Neural crest cell (in vitro differentiated cells): ENCODE measurements at places on chromosomes 5 and 9.

- no peak for DNase-seq
These were observed 42.7 kb downstream of the SH3PXD2B start for GRCh38 chr5:172411484-172412072.

- DNase-seq: no peak
These were observed 56.9 kb upstream of the GGTA1 start for GRCh38 chr9:121556580-121556979.

DNA sequence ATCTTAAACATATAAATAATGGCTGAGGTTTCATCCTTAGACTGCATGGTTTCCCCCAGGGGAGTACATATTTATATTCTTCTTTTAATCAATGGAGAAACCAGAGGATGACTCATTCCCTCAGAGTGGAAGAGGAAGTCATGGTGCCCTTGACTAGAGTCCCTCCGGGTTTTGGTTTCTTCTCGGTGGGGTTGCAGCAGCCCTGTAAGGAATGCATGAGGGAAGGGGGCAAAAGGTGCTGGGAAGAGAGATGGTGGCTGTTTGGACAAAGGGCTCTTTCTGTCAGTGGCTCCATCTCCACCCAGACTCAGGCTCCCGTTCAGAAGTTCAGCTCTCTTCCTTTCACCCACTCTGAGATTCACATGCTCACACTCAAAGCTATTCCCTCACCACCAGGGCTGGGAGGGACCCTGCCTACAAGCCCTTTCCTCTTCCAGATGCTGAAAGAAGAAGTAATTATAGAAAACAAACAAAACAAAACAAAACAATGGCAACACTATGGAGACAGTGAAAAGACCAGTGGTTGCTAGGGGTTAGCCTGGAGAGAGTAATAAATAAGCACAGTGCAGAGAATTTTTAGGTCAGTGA, 129.8 kb upstream of the IL12B start:
- DNase-seq: no peak

- no peak for DNase-seq
These were observed 20.0 kb downstream of the ANKRD33B start for GRCh38 chr5:10583663-10584572.

GRCh38 chr5:14581891-14582796, 552 bp downstream of the OTULINL start:
- DNase-seq: peak; percentile 38

- DNase-seq: no peak
These were observed 852.7 kb upstream of the DMAC1 start for GRCh38 chr9:8652255-8652654.

- no peak for DNase-seq
These were observed 116.6 kb upstream of the BNC2 start for GRCh38 chr9:16987026-16987425.

GRCh38 chr5:148697180-148697808, 43.0 kb upstream of the HTR4 start:
- no peak for DNase-seq

- DNase-seq: no peak
These were observed 45.6 kb downstream of the CNTRL start for GRCh38 chr9:121120386-121120785.

GRCh38 chr5:154189819-154190594, 526 bp upstream of the GALNT10 start:
- peak; percentile 67 for DNase-seq

GRCh38 chr9:18911714-18912342, 121.2 kb downstream of the SAXO1 start:
- no peak for DNase-seq

GRCh38 chr5:145449794-145450193, 385.3 kb downstream of the PRELID2 start:
- DNase-seq: no peak
